WTC11 (cell line): ENCODE measurements at places on chromosomes 13 and 19. TPM values are rescaled to one million over a fixed set of nuclear protein-coding genes. Genes with fewer than 3 reads are reported as not detected.

Gene LGALS4
- 1.1 to 1.5 TPM (median 1.4 TPM) in 3 replicates for total RNA-seq

Gene DOCK6
- 88.8 to 100 TPM (median 90.7 TPM) in 3 replicates for total RNA-seq

Gene ZNF227
- 17.8 to 18.7 TPM (median 18.5 TPM) in 3 replicates for total RNA-seq

GRCh38 chr19:11405846-11406643, 13.1 kb downstream of the RGL3 start:
- no peak overlapping the region for H3K27ac ChIP-seq
- H3K27me3 ChIP-seq: no peaks in the 10 kb centered on the region

DNA sequence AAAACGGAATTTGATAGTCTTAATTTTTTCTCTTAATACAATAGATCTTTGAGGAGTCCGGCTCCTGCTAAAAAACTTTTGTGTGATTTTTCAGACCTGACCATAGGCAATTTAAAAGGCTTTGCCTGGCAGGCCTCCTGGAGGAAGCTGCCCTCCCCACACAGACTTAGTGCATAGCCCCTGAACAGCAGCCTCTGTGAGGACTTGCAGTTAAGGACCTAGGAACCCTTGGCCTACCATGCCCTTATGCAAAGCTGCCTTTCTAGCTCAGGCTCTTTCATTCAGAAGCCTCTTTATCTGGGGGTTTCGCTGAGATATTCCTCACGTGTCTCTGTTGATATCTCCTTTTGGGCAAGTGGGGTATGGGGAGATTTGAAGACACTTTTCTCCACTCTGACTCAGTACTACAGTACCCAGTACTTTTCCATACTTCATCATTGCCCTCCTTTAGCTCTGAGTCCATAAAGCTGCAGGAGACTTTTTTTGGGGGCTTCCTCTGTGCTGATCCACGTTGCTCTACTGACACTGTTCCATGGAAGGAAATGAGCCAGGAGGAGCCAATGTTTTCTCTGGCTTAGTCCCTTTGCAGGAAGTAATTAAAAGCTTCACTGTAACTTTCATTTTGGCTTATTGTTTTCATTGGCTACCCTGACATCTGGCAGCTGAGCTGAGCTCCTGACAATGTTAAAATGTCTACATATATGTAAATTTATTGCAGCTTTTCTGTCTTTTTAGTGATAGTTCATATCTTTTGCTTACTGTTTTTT, 283.1 kb downstream of the TDRD3 start:
- DNase-seq: no peak
- no peaks in the 10 kb centered on the region for H3K36me3 ChIP-seq
- no peak overlapping the region for H3K27ac ChIP-seq

- DNase-seq: no peak
- no peak overlapping the region for H3K27ac ChIP-seq
- no peaks in the 10 kb centered on the region for H3K4me1 ChIP-seq
- no peaks in the 10 kb centered on the region for H3K36me3 ChIP-seq
- H3K4me3 ChIP-seq: no peak overlapping the region
Observed at GRCh38 chr19:18799389-18799970, 8.4 kb upstream of the COMP start.

- no peaks in the 10 kb centered on the region for H3K27me3 ChIP-seq
- no peak overlapping the region for H3K4me3 ChIP-seq
- no peaks in the 10 kb centered on the region for H3K36me3 ChIP-seq
- H3K4me1 ChIP-seq: peaks cover 15% of the 10 kb centered on the region
- H3K27ac ChIP-seq: no peak overlapping the region; the same call in 1 of the 2 replicates
Observed at GRCh38 chr19:7257148-7258040, 36.8 kb downstream of the INSR start.

GRCh38 chr13:76703621-76704288, 182.4 kb downstream of the KCTD12 start:
- H3K27ac ChIP-seq: no peak overlapping the region
- no peak overlapping the region for H3K4me3 ChIP-seq
- no peaks in the 10 kb centered on the region for H3K27me3 ChIP-seq
- H3K36me3 ChIP-seq: no peaks in the 10 kb centered on the region
